ENCODE measurements at places on chromosomes 16 and 17. TPM values are rescaled to one million over a fixed set of nuclear protein-coding genes. Genes with fewer than 3 reads are reported as not detected.

DNA sequence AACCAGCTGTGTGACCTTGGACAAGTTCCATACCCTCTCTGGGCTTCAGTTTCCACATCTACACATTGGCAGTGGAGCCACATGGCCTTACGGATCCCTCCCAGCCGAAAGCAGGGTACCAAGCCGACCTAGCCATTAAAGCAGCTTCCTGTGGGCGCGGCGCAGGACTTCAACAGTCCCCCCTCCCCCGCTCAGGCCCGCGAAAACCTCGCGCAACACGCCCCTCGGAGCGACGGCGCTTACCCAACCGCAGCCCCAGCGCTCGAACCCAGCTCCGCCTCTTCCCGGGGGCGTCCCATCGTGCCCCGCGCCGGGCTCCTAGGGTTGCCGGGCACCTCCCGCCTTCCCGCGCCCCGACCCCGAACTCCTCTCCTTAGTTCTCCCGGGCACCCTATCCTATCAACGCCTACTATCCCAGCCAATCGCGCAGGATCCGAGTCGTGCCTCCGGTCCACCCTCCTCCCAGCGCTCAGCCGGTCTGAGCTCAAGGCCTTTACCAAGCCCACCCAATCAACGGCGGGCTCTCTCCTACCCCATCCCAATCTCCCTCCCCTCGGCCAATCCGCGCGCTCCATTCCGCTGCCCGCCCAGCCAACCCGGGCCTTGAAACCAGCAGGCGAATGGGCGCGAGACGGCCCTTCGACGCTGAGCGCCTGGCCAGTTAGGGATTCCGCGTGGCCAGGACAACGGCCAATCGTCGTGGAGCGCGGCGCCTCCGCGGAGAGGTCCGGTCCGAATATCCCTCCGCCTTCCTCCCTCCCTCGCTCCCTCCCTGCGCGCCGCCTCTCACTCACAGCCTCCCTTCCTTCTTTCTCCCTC lies at the start of gene KPNB1:
KPNB1 (plus strand) TSS at position 767 of the 819 bp plus-strand sequence. CDS start 326 bp downstream, outside the sequence.
- DNase-seq, result peak; percentile 99

DNA sequence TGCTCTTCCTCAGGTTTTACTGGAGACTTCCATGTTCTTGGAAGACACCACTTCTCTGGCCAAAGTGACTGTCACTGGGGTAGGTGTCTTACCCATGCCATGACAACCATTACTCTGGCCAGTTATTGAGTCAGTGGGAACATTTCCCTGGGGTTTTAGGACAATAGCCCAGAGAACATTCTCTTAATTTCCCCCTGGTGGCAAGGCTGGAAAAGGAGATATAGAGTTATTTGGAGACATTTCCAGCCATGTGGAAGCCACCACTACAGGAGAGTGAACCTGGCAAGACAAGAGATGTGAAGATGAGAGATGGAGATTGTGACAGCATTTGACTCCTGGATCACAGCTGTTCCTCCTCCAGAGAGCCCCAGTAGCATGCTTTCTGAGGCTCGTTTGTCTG lies 106.2 kb downstream of the CDK5R1 start:
- DNase-seq, result no peak

GRCh38 chr16:27202923-27203506 lies 311 bp upstream of the KDM8 start:
- DNase-seq, result no peak

- no peak for DNase-seq
Measured at GRCh38 chr16:85998868-85999729, 100.1 kb downstream of the IRF8 start.

DNA sequence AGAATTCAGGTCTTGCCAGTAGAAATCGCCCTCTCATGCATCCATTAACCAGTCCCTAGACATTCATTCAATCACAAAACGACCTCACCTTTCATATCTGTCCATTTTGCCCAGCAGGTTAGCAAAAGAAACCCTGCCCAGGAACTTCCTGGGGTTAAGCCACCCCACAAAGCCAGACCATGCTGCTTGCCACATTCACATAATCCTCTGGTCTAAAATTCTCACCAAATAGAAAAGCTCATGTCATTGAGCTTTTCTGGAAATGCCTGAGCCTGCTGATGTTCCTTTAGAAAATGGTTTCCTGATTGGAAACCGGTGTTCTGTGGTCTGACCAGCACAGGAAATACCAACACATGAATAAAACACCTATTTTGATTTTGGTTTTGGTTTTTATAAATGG lies 21.6 kb upstream of the DYNLRB2 start:
- no peak for DNase-seq

DNA sequence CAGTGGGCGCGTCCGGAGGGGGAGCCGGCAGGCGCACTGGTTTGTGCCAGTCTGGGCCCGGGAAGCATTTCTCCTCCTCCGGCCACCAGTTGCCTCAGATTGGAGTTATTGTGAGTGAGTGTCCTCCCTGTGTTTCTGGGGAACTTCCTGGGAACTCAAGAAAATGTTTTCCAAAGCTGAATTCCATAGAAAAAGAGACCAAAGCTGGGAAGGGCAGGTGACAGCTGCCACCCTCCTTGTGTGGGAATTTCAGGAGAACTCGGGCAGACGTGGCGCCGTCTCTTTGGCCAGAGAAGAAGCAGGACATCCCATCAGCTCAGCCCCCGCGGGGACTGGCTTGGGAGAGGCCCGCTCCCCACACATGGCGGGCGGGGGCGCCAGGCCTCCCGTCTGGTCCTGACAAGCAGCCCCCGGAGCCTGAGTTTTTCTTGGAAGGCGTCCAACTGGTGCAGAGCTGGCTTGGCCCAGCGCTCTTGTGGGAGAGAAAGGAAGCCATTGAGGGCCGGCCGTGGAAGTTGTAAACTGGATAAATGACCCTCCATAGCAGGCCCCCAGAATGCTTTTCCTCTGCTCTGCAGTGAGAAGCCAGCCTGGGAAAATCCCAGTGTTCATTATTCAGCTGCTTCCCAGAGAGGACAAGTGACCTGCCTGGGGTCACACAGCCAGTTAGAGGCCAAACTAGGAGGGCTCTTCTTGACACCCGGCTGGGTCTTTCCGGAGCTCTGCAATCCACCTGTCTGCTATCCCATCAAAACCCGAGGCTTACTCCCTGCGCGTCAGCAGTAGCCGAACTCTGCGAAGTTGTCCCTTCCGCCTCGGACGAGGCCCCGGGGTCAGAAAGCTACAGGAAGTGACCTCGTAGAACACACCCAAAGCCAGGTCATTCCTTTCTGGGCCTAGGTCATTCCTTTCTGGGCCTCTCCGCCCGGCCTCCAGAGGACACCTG lies 39.2 kb upstream of the GSE1 start:
- peak; percentile 95 for DNase-seq

DNA sequence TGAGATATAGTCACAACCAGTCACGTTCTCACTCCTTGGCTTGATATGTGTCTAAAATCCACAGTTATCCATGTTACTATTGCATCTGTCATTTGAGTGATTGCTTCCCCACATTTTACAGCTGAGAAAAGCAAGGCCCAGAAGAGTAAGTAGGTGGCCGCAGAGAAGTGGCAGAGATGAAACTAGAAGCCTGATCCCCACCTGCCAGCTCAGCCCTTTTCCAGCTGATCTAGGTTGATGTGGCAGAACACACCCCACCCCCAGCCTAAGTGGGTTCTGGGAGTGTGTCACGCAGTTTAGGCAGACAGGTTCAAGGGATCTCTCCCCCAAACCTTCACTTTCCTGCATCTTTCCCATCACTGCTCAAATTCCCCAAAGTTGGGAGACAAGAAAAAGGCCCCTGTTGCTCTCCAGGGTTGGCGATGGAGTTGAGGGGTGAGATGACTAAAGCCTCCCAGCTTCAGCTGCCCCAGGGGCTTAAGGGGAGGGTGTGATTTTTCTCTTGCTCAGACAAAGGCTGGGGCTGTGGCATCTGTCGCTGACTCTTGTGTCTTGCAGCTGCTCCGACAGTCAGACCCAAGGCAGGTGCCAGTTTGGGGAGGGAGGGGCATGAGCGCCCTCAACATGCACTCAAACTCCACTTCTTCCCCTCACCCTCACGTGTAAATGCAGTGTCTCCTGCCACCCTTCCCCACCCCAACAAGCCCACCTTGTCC lies 48.9 kb upstream of the LHX1 start:
- no peak for DNase-seq

DNA sequence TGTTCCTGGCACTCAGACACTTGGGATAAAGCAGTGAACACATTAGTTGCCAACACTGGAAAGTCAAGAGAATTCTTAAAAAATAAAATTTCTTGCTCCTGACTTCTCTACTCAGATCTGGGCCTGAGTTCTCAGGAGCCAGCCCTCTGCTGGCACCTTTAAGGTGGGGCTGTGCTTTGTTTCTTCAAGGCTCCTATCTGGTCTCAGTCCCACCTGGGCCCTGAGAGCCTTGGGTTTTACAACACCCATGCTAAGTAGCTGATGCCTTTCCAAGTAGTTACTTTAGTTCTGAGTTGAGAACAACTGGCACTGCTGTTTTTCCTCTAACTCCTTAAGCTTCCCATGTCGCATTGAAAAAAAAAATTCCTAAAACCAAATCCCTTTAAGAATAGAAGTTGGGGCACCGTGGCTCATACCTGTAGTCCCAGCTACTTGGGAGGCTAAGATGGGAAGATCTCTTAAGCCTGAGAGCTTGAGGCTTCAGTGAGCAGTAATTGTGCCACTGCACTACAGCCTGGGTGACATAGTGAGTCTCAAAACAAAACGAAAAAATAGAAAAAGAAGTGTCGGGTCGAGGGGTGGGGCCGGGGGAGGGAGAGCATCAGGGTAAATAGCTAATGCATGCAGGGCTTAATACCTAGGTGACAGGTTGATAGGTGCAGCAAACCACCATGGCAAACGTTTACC lies 16.6 kb downstream of the CHAD start:
- DNase-seq, result no peak

DNA sequence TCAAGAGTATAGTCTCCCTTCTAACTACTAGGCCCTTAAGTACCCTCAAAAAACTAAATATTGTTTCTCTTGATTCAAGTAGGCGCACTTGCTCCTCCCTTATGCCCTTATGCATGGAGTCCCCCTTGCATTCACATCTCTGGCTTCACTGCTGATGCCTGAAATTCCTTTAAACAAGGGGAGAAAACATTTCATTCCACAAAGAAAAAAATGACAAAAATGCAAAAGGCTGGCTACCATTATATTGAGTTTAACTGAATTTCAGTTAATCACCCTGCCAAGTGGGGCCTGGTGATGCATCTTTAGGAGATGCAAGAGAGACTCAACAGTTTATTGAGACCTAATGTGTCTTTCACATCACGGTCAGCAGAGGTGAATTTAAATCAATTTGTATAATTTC lies 35.6 kb downstream of the CRLF3 start:
- no peak for DNase-seq

- DNase-seq, result no peak
Measured at GRCh38 chr17:15918261-15918660, 26.7 kb upstream of the ADORA2B start.

- no peak for DNase-seq
Measured at GRCh38 chr16:67936880-67937605, 393 bp upstream of the PSMB10 start.

The SLC2A4 gene
- 1.5 TPM for polyA plus RNA-seq

The BCO1 gene
- polyA plus RNA-seq, result 2.5 TPM

The CD300E gene
- polyA plus RNA-seq, result 0.26 TPM

The DNAJA2 gene
- 77.4 TPM for polyA plus RNA-seq

The RNF157 gene
- polyA plus RNA-seq, result 28.0 TPM

The TSPOAP1 gene
- polyA plus RNA-seq, result 50.7 TPM

The TVP23A gene
- 4.8 TPM for polyA plus RNA-seq

The PRR35 gene
- 0.59 TPM for polyA plus RNA-seq

Data from left renal pelvis (tissue), 4 donors.